ENCODE measurements at places on chromosomes 5 and 9.

GRCh38 chr5:113343343-113343742 is 91.4 kb downstream of the TSSK1B start:
- DNase-seq: no peak

DNA sequence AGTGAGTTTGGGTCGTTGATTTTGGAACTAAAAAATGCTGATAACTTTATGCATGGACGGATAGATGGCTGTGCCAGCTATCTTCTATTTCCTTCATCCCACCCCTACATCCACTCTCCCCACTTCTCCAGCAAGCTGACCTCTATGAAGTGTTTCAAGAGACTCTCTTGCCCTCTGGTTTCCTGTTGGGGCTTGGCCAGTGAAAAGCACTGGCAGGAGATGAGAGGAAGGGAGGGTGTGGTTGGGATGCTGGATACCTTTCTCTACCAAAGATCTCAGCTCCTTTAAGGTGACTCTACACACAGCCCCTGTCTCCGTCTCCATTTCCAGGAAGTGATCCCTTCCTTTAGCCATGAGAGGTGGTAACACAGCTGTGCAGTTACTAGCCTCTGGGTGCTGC is 30.0 kb upstream of the JMY start:
- DNase-seq: no peak

DNA sequence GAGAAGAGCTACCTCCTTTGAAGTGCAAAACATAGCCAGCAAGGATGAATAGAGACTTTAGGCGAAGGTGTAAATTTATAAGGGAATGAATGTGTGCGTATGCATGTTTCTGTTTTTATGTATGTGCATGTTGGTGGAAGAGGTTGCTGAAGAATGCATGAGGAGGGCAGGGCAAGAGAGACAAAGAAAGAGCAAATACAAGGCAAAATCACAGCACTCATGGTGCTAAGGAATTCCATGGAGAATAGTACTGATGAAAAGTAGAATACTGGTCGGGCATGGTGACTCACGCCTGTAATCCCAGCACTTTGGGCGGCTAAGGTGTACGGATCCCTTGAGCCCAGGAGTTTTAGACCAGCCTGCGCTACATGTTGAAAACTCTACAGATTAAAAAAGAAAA is 762.1 kb upstream of the PTPRD start:
- no peak for DNase-seq

DNA sequence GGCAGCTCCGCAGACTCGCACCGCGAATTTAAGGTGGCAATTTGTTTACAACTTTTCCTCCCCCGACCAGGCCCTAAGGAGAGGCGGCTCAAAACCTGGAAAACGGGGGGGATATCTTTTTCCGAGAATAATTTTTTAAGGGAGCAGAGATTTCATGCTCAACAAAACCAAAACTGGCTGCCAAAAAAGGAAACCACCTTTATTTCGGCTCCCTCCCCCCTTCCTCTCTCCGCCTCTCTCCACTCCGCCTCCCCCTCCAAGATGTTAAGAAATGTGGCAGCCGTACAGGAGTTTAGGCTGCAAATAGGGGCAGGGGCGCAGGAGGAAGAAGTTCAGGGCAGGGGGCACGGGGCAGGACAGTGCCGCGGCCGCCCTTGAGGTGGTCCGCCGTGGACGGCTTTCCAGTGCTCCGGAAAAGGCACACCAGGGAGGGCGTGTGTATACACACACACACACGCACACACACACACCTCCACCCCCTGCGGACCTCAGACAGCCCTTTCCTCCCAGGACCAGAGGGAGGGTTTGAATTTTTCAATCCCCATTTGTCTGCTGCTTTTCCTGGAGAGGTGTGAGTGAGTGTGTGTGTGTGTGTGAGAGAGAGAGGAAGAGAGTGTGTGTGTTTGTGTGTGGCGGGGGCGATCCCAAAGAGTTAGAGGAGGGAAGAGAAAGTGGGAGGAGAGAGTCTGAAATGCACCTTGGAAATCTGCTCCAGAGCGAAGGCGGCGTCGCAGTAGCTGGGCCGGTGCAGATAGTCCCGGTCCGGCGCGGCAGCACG is 9.1 kb downstream of the PTCH1 start:
- DNase-seq: peak; percentile 57

All from fibroblast of skin of back (primary cell).